ENCODE measurements at places on chromosomes 5 and 9.
A peak's percentile ranks its signal among the peaks of the same experiment; 100 is the strongest.

DNA sequence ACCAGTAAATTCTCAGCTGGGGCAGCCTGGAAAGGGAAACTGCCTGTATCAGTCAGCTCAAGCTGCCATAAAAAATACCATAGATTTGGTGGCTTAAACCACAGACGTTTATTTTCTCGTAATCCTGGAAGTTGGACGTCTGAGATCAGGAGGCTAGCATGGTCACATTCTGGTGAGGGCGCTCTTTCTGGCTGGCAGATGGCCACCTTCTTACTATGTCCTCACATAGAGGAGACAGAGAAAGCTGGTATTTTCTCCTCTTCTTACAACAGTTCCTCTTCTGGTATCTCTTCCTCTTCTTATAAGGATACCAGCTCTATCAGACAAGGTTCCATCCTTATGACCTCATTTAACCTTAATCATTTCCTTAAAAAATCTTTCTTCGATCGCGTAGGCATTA is 50.5 kb upstream of the RFX3 start:
- no peak for DNase-seq

DNA sequence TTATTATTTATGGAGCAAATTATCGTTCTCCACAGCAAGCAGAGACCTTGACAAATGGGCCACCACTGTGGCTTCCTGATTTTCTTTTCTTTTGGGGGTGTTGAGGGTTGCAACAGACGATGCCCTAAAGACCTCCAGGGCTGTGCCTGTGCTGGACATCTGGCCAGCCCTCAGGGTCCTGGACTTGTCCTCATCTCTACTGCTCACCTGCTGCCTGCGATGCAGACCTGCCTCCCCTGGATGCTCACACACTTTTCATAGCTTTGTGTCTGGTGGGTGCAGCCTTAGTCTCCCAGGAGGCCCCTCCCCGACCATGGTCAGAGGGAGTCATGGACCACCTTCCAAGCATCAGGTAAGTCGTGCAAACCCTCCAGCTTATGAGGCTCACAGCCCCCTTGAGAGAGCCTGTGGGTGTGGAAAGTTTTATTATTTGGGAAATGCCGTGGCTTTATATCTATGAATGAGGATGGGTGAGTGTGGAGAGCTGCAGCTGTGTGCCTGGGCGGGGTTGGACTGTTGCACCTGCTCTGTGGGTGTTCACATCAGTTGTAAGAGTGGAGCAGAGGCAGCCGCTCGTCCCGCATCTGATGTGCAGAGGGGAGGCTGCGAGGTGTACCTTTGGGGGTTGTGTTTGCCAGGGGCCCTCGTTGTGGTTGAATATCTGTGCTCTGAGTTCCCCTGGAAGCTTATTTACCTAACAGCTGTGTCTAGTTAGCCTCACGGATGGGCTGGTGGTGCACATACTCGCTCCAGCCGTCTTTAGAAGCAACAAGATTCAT is 126.3 kb upstream of the IRX4 start:
- DNase-seq, result no peak

GRCh38 chr5:164361986-164362385 is 856.6 kb downstream of the MAT2B start:
- no peak for DNase-seq

- DNase-seq, result no peak
Measured at GRCh38 chr5:8019719-8020218, 150.8 kb downstream of the MTRR start.

GRCh38 chr5:21807953-21808352 is 1045.2 kb downstream of the CDH12 start:
- no peak for DNase-seq

- DNase-seq, result no peak
Measured at GRCh38 chr5:4740156-4740555, 400.0 kb upstream of the ADAMTS16 start.

DNA sequence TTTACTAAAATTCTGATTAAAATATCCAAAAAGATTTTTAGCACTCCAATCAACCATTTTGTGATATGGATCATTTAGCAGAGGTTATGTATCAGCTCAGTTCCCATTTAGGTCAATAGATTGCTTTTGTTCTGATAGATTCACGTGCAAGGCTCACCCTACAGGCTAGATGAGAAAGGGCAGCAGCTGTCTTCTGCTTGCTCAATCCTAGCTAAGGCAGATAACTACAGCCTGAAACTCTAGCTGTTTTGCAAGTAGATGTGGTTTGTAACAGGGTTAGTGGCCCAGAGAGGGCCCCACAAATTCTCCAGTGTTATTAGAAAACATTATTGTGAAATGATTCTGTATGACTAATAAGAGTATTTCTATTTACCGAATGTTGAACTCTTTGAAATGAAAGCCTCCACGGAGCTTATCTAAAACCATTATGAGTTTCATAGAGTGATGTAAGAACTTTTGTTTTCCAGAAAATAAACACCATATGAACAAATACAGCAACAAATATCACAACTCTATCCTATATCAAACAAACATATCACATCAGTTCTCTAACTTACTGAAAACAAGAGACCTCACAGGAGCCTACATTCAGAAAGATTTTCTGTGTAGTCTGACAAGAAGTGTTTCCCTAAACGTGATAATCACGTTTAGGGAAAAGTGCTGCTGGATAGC is 841.9 kb upstream of the ACO1 start:
- peak; percentile 2 for DNase-seq

GRCh38 chr9:118829334-118829733 is 539.9 kb downstream of the BRINP1 start:
- DNase-seq, result no peak

DNA sequence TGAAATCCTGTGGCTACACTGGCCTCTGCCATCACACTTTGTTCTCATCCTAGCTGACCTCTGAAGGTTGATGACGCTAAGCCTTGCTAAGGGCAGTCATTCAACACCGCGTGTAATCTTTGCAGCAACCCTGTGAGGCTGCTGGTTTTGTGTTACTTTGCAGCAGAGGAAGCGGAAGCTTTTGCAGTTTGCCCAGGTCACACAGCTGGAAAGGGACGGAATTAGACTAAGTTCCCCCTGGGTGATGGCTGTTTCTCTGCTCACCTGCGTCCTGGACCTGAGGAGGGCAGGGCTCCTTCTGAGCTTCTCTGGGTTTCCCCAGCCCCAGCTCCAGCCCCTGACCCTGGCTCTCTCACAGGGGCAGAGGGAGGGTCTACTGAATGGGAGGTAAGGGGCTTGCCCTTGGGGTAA is 7.3 kb upstream of the SLC25A51 start:
- no peak for DNase-seq

DNA sequence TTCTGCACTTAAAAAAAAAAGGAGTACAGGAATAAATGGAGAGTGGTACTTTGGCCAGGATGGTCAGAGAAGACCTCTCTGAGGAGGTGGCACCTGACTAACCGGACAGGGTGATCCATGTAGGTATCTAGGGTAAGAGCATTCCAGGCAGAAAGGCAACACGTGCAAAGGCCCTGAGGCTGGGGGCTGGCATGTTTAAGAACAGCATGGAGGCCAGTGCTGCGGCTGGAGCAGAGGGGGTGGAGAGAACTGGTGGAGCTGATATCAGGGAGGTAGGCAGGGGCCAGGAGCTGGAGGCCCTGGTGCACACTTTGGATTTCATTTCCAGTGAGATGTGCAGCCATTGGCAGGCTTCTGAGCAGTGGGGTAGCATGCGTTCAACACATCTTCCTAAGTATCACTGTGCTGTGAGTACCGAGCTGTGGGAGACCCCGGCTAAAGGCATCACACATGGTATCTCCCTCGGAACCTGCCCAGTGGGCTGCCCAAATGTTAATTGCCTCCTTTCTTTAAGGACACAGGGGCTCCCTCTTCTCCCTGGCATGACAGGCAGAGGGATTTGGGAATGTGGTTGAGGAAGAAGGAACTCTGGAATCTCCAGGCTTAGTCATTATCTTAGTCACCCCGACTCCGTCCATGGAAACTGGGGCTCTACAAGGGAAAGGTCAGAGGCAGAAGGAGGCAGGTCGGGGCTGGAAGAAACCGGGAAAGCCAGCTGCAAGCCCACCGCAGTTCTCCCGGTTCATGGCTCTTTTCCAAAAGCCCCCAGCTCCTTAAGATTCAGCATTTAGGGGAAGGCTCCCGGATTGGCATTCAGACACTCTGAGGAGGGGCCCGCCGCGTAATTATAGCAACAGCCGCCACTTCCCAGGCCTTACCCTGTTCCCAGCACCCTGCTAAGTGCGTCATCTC is 18.6 kb downstream of the SLC6A7 start:
- DNase-seq, result no peak

GRCh38 chr9:133553973-133554713 is 19.6 kb downstream of the ADAMTSL2 start:
- DNase-seq, result no peak

GRCh38 chr5:141488591-141489561 is at the start of gene PCDHGC5:
Gene PCDHGC5, plus strand, starts transcription at chr5:141489081. Its CDS starts 160 bp downstream, at chr5:141489241.
- no peak for DNase-seq

- DNase-seq, result no peak
Measured at GRCh38 chr9:36592801-36593583, 20.3 kb downstream of the MELK start.

GRCh38 chr5:121296356-121296755 is 555.3 kb upstream of the FTMT start:
- DNase-seq, result no peak

- DNase-seq, result no peak
Measured at GRCh38 chr9:73896061-73896460, 601.1 kb upstream of the RORB start.

GRCh38 chr9:129696944-129697655 is 31.7 kb downstream of the PRRX2 start:
- no peak for DNase-seq

- no peak for DNase-seq
Measured at GRCh38 chr5:88602584-88602983, 280.4 kb downstream of the MEF2C start.

DNA sequence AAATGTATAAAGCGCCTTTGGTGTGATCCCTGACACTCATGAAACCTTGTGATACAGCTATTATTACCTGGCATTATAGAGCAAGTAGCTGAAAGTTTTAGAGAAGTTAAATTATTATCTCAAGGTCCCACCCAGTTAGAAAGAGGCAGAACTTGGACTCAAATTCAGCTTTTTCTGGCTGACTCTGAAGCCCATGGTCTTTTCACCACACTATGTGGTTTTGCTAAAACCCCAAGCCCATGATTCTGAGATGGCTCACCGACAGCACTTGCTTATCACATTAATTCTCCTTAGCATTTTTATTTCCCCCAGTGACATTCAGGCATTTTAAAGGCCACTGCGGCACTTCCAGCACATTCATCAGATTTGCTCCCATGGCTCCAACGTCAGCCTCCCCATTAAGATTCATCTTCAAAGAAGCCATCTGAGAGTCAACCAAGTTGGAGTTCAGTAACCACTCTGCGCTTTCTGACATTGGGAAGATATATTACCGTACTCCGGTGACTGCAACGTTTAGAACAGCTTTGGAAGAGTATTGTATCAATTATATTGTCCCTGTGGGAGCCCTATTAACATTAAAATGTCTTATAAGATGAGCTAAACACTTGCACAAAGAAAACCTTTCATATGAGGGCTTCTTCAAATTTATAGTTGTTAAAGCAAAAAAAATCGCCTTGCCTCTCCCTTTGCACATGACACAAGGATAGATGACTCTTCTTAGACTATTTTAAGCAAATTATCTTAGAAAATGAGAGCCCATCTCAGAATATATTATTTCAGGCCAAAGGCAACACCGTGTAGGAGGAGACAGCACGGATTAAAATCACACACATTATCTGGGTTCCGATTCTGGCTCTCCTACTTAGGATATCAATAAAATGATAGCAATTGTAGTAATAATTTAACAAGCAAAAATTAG is 638.1 kb downstream of the ACTL7B start:
- no peak for DNase-seq

DNA sequence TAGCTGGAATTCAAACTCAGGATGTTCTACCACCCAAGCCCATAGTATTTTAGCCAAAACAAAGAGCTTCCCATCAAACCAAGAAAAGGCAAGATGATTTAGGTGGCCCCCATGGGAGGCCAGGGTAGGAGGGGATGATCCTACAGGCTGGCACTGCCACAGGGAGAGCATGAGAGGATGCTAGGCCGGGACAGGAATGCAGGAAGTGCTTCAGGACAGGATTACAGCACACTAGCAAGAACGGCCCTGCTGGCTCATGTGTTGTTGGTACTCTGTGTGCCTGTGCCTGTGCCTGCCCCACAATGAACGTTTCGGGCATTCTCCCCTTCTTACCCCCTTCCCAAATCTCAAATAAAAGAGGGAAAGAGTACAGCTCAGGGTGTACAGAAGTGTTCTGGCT is 110.7 kb upstream of the TRIM32 start:
- no peak for DNase-seq

- DNase-seq, result no peak
Measured at GRCh38 chr5:167952278-167952995, 339.0 kb upstream of the WWC1 start.

DNA sequence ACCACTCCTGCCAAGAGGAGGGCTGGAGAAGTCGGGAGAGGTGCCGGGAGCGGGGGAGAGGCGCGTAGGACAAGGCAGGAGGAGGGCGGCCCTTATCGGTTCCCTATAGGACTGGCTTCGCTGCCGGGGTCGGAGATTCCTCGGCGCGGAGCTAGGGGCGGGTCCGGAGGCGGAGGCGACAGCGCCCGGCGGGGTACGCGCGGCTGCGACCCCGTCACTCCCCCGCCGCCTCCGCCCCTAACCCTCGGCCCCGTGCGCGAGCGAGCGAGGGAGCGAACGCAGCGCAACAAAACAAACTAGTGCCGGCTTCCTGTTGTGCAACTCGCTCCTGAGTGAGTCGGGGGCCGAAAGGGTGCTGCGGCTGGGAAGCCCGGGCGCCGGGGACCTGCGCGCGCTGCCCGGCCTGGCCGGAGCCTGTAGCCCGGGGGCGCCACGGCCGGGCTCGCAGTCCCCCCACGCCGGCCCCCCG is 2.0 kb downstream of the GLIS3 start:
- DNase-seq, result no peak

- DNase-seq, result no peak
Measured at GRCh38 chr5:96412868-96413449, 20.1 kb downstream of the PCSK1 start.

GRCh38 chr9:133839822-133840329 is 101.7 kb upstream of the SARDH start:
- no peak for DNase-seq

DNA sequence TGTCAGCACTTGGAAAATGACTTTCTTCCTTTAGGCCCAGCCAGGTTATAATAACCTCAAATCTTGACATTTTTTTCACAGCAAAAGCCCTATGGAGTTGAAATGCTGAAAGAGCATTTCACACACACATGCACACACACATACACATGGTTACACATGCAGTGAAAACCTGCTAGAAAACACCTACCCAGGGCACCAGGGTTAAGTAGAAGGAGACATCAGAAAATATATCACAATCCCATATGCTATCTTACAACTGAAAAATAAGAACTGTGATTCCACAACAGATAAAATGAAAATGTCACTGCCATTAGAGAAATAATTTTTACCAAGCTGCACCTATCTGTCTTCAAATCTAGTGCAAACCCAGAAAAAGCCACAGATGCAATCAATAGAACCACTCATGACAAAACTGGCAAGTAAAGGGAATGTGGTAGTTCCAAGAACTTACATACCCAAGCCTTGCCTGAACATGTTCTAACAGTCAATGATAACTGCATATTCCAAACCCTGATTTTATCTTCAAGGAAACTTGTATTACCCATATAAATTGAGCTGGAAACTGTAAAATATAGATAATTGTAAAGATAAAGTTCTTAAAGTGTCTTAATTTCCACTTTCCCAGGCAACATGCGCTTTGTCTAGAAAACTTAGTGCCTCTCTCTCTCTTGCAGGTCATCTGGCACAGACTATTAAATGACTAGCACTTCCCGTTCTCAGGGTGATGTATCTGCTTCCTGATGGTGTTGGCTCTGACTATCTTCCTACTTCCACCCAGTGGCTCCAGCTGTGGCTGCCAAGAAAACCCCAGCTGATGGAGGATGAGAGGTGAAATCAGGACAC is 250.2 kb upstream of the PTGER4 start:
- DNase-seq, result no peak

- DNase-seq, result no peak
Measured at GRCh38 chr5:26669031-26669430, 369.4 kb downstream of the CDH9 start.

- no peak for DNase-seq
Measured at GRCh38 chr5:36599986-36600779, 6.2 kb upstream of the SLC1A3 start.
